ENCODE measurements at places on chromosomes 5 and 9. TPM values are rescaled to one million over a fixed set of nuclear protein-coding genes. Genes with fewer than 3 reads are reported as not detected.
A peak's percentile ranks its signal among the peaks of the same experiment; 100 is the strongest.

DNA sequence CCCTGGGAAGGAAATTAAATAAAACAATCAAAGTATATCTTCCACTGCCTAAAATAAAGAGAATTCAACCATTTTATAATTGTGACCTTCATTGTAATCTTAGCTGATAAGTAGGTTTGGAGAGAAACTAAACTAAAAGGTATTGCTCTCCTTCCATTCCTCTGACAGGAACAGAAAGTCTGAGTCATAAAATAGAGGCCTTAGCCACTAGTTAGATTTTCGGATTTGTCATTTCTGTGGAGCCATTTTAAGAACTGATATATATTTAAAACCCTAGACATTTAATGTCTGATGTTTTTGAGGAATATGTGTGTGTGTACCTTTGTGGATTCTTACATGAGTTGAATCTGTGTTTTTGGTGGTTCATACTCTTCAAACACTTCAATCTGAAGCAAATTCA is 11.8 kb upstream of the TMC1 start:
- H3K4me3 ChIP-seq: no peak overlapping the region
- no peak overlapping the region for H3K27ac ChIP-seq
- H3K27me3 ChIP-seq: no peaks in the 10 kb centered on the region
- no peaks in the 10 kb centered on the region for H3K36me3 ChIP-seq
- no peaks in the 10 kb centered on the region for H3K4me1 ChIP-seq

DNA sequence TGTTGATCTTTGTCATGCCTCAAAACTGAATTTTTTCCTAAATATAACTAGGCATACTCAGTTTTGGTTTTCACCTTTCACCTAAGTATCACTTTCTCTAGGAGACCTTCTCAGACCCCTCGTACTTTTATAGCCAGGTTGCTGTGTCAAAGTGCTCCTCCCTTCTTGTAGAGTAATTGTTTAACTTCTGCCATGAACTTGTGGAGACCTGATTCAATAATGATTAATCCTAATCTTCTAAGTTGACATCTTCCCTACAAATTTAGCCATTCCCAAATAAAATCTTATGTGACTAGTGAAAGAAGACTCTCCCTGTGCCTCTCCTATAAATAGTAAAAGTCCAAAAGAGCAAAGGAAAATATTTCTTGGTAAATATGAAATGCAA is 159.8 kb downstream of the SPATA31D1 start:
- no peaks in the 10 kb centered on the region for H3K36me3 ChIP-seq
- H3K4me1 ChIP-seq: no peaks in the 10 kb centered on the region
- DNase-seq: no peak

DNA sequence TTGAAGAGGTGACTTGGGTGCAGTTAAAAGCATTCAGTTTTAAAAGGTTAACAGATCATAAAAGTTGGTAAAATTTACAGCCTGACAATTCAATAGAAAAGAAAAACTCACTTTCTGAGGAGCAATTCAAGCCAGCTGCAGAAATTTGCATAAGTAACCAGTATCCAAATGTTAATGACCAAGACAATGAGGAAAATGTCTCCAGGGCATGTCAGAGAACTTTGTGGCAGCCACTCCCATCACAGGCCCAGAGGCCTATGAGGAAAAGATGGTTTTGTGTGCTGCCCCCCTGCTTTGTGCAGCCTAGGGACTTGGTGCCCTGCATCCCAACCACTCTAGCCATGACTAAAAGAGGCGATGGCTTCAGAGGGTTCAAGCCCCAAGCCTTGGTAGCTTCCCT is 1406.5 kb upstream of the ACO1 start:
- H3K4me3 ChIP-seq: no peak overlapping the region
- H3K27me3 ChIP-seq: no peaks in the 10 kb centered on the region
- no peak for DNase-seq
- H3K36me3 ChIP-seq: no peaks in the 10 kb centered on the region
- no peaks in the 10 kb centered on the region for H3K4me1 ChIP-seq

DNA sequence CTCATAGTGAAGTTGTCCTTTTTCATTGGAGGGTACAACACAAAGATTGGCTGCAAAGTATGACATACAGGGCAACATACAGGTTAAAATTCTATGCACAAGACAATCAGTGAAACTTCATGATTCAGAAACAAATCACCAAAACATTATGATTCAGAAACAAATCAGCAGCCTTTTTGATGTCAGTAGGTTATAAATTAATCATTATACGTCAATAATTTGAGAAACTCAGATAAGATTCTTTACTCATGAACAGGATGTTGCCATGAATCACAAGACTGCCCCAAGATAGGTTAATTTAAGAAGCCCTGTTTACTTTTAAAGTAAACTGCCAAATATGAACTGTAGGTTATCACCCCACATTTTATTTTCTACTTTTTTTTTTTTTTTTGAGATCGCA is 62.2 kb upstream of the IL33 start:
- H3K4me3 ChIP-seq: no peak overlapping the region
- no peaks in the 10 kb centered on the region for H3K4me1 ChIP-seq
- no peaks in the 10 kb centered on the region for H3K27me3 ChIP-seq
- H3K36me3 ChIP-seq: no peaks in the 10 kb centered on the region

The FBP2 gene
- polyA plus RNA-seq: not detected

GRCh38 chr9:130606887-130607600 is 27.7 kb downstream of the FUBP3 start:
- H3K4me3 ChIP-seq: no peak overlapping the region
- H3K4me1 ChIP-seq: no peaks in the 10 kb centered on the region
- H3K27me3 ChIP-seq: no peaks in the 10 kb centered on the region

DNA sequence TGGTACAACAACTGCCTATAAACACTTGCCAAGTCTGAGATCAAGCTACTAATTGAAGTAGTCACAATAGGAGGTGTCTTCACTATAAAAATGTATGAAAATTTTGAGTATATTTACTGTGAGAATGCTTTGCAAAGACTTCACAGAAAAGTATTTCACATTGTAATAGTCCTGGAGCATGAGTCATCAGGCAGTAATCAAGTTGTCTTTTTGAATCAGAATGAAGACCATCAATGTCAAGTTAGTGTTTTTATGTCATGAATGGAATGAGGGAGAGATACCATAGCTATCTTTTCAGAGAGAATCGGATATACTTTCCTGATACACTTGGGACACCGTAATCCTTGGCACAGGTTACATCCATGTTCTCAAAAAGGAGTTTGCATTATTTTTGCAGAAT is 466.9 kb upstream of the ARRDC3 start:
- no peaks in the 10 kb centered on the region for H3K36me3 ChIP-seq
- H3K27me3 ChIP-seq: no peaks in the 10 kb centered on the region
- H3K4me3 ChIP-seq: no peak overlapping the region
- no peak for DNase-seq

DNA sequence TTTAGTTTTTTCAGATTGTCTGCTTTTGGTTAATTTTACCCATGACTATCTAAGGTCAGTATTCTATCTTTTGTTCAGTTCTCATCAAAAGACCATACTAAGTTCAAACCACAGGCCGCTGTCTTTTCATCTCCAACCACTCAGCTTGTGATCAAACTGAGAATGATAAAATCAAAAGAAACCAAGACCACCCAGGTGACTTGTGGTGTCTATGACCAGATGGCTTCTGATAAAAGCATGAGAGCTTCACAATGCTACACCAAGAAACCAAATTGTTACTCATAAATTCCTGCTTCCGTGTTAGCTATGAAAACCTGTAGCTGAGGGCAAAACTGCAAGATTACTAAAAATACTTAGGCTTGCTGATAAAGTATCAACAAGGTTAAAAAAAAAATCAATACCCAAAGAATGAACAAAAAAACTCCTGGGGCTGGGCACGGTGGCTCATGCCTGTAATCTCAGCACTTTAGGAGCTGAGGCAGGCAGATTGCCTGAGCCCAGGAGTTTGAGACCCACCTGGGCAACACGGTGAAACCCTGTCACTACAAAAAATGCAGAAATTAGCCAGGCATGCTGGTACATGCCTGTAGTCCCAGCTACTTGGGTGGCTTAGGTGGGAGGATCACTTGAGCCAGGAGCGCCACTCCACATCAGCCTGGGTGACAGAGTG is 25.8 kb upstream of the GPX8 start:
- DNase-seq: peak; percentile 1
- H3K27ac ChIP-seq: no peak overlapping the region
- H3K36me3 ChIP-seq: no peaks in the 10 kb centered on the region
- no peaks in the 10 kb centered on the region for H3K27me3 ChIP-seq
- H3K4me1 ChIP-seq: peaks cover 10% of the 10 kb centered on the region

DNA sequence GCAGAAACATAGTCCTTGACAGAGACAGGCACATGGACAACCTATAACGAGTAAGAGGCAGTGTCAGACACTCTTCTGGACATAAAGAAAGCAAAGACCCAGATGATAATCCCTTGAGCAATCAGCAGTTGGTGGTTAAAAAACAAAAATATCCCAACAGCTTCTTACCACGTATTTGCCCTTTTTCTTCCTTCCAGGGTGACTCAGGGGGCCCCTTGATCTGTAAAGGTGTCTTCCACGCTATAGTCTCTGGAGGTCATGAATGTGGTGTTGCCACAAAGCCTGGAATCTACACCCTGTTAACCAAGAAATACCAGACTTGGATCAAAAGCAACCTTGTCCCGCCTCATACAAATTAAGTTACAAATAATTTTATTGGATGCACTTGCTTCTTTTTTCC is 9.5 kb downstream of the GZMK start:
- peaks cover 53% of the 10 kb centered on the region for H3K4me1 ChIP-seq
- H3K27ac ChIP-seq: no peak overlapping the region
- no peak overlapping the region for H3K4me3 ChIP-seq
- no peak for DNase-seq

DNA sequence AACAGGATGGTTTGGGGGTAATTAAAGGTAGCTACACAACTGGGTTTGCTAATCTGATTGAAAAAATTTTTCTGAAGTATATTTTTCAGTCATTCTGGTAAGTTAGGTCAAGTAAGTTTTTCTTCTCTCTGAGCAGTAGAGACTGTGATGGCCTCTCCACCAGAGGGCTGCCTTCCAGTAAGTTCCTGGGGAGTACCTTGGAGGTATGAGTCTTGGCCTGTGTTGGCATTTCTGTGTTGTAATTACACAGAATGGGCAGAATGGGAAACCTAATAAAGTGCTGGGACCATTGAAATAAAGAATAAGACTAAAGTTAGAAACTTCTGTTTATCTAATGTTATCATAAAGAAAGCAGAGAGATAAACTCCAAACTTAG is 430.8 kb downstream of the ARHGEF28 start:
- no peaks in the 10 kb centered on the region for H3K27me3 ChIP-seq
- no peak overlapping the region for H3K4me3 ChIP-seq
- H3K36me3 ChIP-seq: no peaks in the 10 kb centered on the region

- no peak overlapping the region for H3K27ac ChIP-seq
- DNase-seq: no peak
- no peak overlapping the region for H3K4me3 ChIP-seq
- H3K27me3 ChIP-seq: no peaks in the 10 kb centered on the region
These were observed 225.8 kb downstream of the MELK start for GRCh38 chr9:36798350-36799065.

DNA sequence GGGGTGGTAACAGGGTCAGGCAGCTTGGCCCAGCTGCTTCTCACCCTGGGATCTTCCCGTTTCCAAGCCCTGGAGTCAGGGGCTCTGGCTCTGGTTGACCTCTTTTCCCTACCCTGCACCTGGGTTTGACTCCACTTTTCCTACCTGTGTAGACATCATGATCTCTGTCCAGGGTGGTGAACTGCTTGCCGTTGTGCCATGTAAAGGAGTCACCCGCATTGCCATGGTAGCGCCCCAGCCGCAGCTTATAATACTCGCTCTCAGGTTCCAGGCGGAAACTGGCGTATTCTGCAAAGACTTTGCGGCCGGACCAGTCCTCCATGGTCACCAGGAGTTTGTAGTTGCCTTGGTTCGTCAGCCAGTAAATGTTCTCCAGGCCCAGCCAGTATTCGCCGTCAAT is 30.9 kb downstream of the ANGPTL2 start:
- DNase-seq: no peak
- H3K27ac ChIP-seq: no peak overlapping the region
- no peaks in the 10 kb centered on the region for H3K27me3 ChIP-seq
- no peaks in the 10 kb centered on the region for H3K4me1 ChIP-seq

GRCh38 chr5:177538876-177539275 is 15.5 kb downstream of the FAM193B start:
- no peak for DNase-seq
- H3K27ac ChIP-seq: no peak overlapping the region
- no peaks in the 10 kb centered on the region for H3K4me1 ChIP-seq
- no peaks in the 10 kb centered on the region for H3K27me3 ChIP-seq

GRCh38 chr5:31939151-31939550 is 235.0 kb downstream of the GOLPH3 start:
- H3K27ac ChIP-seq: no peak overlapping the region
- H3K4me3 ChIP-seq: no peak overlapping the region
- DNase-seq: no peak
- no peaks in the 10 kb centered on the region for H3K4me1 ChIP-seq
- H3K36me3 ChIP-seq: no peaks in the 10 kb centered on the region
- H3K27me3 ChIP-seq: no peaks in the 10 kb centered on the region

The FOXD4L5 gene
- not detected for polyA plus RNA-seq

DNA sequence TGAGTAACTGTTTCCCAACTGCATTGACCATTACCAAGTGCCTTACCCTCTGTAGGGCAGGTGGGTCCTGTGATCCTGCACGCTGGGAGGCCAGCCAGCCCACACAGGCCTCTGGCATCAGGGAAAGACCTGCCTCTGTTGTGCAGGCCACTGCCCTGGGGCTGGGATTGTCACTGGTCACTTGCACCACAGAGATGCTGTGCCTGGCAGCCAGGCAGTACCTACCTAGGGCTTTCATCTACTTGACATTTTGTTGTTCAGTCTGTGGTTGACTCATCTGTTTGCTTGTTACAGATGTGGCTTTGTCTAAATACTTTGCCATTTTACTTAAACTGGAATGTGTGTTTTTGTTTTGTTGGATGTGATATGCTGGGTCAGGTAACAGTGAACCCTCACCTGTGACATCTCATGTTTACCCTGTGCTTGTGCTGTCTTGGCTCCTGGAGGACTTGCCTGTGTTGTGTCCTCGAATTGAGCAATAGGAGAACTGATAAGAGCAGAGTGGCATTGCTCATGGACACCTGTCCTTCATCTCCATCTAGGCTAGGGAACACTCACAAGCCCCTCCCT is 32.8 kb downstream of the SECISBP2 start:
- DNase-seq: no peak
- H3K4me3 ChIP-seq: no peak overlapping the region
- peaks cover 90% of the 10 kb centered on the region for H3K36me3 ChIP-seq
- peaks cover 19% of the 10 kb centered on the region for H3K4me1 ChIP-seq
- H3K27ac ChIP-seq: no peak overlapping the region

DNA sequence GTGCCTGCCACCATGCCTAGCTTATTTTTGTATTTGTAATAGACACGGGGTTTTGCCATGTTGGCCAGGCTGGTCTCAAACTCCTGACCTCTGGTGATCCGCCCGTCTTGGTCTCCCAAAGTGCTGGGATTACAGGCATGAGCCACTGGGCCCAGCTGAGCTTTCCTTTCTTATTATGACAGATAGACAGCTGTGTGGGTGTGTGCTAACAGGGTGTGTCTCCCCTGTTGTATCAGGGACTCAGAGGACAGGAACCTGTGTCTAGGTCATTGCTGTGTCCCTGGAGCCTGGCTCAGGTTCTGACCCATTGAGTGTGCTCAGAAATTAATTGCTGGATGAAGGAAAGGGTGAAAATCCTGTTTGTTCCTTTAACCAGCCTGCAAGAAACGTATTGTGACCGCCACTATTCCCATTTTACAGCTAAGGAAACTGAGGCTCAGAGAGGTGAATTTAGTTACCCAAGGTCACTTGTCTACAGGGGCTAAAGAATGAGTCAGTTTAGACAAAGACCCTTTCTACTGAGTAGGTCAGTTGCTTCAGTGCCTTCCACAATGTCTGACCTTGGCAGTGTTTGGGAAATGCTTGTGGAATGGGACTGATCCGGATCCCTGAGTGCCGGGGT is 16.8 kb downstream of the NCS1 start:
- no peak overlapping the region for H3K4me3 ChIP-seq
- DNase-seq: no peak
- H3K4me1 ChIP-seq: no peaks in the 10 kb centered on the region
- no peaks in the 10 kb centered on the region for H3K36me3 ChIP-seq

The LCN9 gene
- polyA plus RNA-seq: not detected
